ENCODE measurements at places on chromosomes 5 and 9.

DNA sequence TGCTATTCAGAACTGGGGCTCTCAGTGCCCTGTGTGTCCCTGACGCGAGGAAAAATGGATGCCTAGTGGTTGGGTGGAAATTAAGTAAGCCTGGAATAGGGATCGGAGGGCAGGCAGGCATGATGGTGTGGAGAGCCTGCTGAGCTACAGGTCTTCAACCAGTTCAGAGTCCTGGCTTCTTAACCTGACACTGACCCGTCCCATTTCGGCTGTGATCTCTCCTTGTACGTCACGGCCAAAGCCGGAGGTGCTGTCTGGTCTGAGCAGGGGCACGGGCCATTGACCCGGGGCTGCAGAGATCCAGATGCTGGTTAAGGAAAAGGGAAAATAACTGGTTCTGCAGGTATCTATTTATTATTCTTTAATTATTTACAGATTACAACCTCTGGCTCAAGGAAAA, 27.9 kb downstream of the RHOBTB3 start:
- no peak for DNase-seq

- no peak for DNase-seq
Measured at GRCh38 chr5:113092683-113093082, 116.1 kb downstream of the DCP2 start.

GRCh38 chr5:145834554-145834916, 607 bp downstream of the PRELID2 start:
- no peak for DNase-seq

DNA sequence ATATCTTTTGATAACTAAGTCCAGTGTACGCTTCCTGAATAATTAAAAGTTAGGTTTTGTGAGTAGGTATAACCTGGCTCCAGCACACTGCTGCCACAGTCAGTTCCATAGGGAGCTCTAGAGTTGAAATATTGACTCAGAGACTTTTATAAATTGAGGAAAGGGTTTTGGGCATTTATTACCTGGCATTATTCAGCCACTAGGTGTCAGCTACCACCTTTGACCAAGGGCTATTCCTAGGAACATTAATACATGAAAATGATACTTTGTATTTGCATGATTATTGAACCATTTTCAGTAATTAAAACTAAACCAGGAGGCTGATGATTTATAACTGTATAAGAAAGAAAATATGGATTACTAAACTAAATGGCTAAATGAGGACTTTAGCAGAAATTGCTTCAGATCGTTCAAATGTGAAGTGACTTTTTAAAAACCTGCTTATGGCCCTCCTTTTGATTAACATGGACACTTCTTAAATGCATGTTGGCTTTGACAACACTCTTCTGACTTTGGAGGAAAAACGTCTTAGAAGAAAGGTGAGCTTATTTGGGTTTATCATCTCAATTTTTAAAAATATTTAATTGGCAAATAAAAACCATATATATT, 83.0 kb downstream of the SMC2 start:
- no peak for DNase-seq

GRCh38 chr5:74612045-74612444, 28.5 kb downstream of the ENC1 start:
- no peak for DNase-seq

GRCh38 chr5:115948091-115948534, 14.2 kb upstream of the LVRN start:
- no peak for DNase-seq

DNA sequence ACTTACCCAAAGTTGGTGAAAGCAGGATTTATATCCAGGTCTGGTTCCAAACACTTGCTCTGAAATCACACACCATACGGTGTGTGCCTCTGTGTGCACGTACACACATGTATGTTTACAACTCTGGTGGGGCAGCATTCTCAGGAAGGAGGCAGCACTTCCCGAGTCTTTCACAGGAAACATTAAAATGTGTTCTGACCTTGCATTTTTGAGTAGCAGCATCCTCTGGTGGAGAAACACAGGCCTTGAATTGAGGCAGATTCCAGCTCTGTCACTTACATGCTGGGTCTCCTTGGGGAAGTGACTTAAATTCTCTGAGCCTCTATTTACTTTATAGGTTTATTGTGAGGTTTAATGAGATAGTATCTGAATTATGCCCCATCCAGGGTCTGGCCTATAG, 126.4 kb downstream of the RGS3 start:
- DNase-seq: no peak

GRCh38 chr9:84832453-84832852, 162.9 kb downstream of the NTRK2 start:
- no peak for DNase-seq

- DNase-seq: peak; percentile 38
Measured at GRCh38 chr9:98192503-98193335, at the start of gene CORO2A. Gene CORO2A (minus strand): TSS chr9:98192637. CDS start chr9:98157660, 34,977 bp downstream.

DNA sequence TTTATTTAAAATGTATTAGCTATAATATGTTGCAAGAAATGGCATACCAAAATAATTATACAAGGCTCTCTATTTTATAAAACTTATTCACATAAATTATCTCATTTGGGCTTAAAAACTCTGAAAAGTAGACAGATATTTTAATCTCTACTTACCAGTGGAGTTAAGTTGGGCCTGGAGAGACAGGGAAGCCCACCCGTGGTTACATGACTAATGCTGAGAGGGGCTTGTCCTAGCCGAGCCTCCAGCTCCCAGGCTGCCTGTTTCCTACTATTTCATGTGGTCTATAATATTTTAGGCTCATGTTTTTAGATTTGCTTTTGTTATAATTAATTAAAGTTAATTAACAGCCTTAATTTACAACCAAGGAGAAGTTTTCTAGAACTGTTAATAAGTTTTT, 20.9 kb upstream of the ASPN start:
- DNase-seq: no peak

GRCh38 chr5:490116-491106, 33.8 kb downstream of the SLC9A3 start:
- no peak for DNase-seq

- no peak for DNase-seq
Measured at GRCh38 chr9:5582835-5583195, 46.1 kb upstream of the RIC1 start.

DNA sequence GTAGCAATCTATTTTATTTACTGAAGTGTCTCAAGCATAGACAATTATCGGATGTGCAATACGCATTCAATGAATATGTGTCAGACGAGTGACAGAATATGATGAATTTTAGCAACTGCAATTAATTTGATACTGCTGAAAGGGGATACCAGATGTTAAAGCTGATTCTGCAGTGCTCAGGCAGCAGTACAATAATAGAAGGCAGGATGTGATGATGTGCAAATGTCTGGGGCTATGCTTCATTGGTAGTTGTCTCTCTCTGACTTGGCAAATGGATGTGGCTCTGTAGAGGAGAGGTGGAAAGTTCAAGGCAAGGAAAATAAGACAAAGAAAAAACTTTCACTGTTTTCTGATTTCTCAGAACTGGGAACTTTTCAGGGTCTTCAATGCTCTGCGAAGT, 721.2 kb downstream of the CDH18 start:
- no peak for DNase-seq

- DNase-seq: no peak
Measured at GRCh38 chr9:29714860-29715259, 2141.6 kb upstream of the C9orf72 start.

GRCh38 chr9:88092797-88093331, 45.4 kb downstream of the SPATA31C2 start:
- DNase-seq: no peak

- no peak for DNase-seq
Measured at GRCh38 chr9:38053697-38054461, 15.1 kb downstream of the SHB start.

GRCh38 chr5:137199201-137199600, 299.9 kb downstream of the SPOCK1 start:
- no peak for DNase-seq

DNA sequence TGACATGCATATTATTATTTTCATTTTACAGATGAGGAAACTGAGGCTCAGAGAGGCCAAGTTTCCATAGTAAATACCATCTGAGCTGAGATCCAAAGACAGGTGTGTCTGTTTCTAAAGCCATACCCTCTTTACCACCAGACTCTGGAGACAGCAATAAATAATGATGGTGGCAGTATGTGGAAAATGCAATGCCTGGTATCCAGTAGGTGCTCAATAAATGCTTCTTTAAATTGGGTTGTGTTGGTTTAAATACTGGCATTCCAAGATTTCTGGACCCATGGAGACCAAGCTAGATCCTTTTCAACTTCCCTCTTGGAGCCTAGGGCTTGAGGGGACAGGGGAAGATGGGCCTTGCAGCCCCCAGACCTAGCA, 221.3 kb upstream of the MSX2 start:
- no peak for DNase-seq

DNA sequence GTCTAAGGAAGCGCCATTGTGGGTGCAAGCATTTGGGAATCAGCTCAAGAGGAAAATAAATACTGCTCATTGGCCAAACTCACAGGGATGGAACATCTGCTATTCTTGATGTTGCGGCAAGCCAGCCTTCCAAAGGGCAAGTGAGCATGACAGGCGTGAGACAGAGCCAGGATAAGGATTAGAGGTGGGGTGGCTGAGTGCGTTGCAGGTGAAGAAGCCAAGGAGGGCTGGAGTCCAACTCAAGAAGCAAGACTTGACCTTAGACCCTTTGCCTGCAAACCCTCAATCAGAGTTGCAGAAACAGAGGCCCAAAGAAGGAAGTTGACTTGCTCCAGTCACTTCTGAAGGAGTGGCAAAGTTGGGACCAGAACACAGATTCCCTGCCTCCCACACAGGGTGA, 79.4 kb downstream of the WWC1 start:
- no peak for DNase-seq

DNA sequence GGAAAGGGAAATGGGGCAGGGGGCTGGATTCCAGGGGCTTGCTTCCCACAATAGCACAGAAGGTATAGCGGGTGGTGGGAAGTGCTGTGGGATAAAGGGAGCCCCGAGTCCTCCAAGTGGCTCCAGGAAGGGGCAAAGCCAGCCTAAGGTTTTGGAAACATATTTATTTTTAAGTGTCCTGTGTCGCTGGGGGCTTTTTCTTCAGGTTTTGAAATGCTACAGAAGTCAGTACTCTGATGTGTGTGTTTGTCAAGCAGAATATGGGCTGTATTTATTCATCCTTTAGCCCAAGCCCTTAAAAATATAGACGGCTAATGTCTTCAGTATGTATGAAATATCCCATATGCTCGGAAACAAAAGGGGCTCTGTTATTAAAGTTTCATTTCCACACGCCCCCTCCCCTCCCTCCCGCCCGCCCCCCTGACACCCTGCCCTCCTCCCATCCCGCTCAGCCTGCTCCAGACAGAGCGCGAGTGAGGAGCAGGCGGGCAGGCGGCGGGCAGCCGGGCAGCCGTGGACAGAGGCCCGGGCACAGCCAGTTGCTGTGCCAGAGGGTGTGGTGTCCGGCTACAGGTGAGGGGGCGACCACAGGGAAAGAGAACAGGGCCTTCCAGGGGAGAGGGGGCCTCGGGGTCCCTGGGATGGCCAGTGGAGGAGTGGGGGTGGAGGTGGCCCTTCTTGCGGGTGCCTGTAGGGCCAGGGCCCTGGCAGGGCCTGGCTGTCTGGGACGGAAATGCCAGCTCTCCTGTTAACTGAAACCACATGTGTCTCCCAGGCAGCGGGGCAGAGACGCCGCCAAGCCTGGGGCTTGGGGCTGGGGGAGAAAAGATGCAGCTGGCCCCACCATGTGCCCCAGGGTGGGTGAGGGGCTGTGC, 39.6 kb upstream of the SYNPO start:
- DNase-seq: no peak

DNA sequence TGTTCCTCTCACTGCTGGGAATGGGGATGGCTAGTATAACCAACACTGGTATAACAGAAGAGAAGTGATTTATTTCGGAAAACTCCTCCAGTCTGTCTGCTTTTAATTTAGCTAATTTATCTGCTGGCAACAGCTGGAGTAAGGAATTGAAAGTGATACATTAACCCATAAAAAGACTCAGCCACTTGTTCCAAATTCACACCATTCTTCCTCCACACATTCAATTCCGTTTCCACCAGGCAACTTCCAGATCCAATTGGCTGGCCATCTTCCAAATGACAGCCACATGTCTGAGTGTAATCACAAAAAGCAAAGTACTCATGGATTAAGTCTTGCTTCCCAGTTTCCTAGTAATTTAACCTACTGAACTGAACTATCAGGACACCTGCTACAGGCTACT, 77.1 kb upstream of the RETREG1 start:
- no peak for DNase-seq

GRCh38 chr5:34597034-34598027, 58.8 kb upstream of the RAI14 start:
- no peak for DNase-seq

- DNase-seq: no peak
Measured at GRCh38 chr9:70439991-70440706, 25.7 kb upstream of the KLF9 start.

DNA sequence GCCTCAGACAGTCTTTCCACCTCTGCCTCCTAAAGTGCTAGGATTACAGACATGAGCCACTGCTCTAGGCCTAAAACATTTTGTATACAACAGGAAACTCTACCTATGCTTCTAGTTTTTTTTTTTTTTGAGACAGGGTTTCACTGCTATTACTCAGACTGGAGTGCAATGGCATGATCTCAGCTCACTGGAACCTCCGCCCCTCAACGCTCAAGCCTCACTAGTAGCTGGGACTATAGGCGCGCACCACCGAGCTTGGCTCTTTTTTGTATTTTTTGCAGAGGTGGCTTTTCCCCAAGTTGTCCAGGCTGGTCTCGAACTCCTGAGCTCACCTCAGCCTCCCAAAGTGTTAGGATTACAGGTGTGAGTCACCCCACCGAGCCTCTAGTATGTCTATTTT, 5.4 kb downstream of the HSPA9 start:
- no peak for DNase-seq

- DNase-seq: no peak
Measured at GRCh38 chr9:137023583-137023991, 4.5 kb downstream of the ABCA2 start.

DNA sequence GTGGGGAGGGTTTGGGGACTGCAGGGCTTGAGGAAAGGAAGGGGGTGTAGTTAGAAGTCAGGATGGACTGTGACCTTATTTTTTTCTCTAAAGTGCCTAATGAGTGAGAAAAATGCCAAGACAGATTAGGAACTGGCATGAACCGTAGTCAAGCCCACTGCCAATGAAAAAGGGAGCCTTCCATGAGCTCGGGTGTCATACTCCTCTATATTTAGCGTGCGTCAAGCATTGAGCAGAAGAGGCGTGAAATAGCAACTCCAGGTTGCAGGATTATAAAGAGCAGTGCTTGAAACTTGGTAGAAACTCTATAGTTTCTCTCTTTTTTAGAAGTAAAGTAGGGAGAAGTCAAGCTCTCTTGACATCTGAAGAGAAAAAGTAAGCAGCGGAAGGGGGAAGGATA, 1.8 kb downstream of the SGCD start:
- DNase-seq: no peak

GRCh38 chr9:136793086-136793946, 2.2 kb downstream of the TMEM141 start:
- DNase-seq: no peak

Measured in stimulated activated CD8-positive, alpha-beta memory T cell treated with anti-CD3 and anti-CD28 coated beads, Interleukin-7, amount 100 ng/mL, for 1 hour (primary cell).